K562 (cell line): ENCODE measurements at places on chromosomes 7 and 10.

GRCh38 chr7:157543791-157544190 is 207.0 kb downstream of the DNAJB6 start:
- DNase-seq: no peak

DNA sequence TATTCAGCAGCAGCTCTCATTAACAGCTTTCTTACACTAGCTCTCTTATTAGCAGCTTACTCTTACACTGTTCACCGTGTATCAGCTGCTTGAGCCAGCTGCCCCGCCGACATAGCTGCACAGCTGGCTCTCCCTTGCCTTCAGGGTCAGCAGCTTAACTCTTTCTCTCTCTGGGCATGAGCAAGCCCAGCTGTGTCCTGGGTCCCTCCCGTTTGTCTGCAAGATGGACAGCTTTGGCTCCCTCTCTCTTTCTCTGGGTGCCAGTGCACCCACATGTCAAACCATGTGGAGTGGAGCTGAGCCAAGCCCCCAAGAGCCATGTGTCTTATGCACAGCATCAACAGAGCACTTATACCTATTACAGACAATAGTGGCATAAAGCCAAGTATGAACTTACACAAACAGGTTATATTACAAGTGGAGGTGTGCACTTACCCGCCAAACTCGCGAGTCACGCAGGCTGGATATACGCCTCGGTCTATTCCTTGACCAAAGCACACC is 35.7 kb upstream of the MTPAP start:
- DNase-seq: peak; percentile 57

GRCh38 chr10:83555264-83555663 is 584.0 kb upstream of the GHITM start:
- DNase-seq: no peak

DNA sequence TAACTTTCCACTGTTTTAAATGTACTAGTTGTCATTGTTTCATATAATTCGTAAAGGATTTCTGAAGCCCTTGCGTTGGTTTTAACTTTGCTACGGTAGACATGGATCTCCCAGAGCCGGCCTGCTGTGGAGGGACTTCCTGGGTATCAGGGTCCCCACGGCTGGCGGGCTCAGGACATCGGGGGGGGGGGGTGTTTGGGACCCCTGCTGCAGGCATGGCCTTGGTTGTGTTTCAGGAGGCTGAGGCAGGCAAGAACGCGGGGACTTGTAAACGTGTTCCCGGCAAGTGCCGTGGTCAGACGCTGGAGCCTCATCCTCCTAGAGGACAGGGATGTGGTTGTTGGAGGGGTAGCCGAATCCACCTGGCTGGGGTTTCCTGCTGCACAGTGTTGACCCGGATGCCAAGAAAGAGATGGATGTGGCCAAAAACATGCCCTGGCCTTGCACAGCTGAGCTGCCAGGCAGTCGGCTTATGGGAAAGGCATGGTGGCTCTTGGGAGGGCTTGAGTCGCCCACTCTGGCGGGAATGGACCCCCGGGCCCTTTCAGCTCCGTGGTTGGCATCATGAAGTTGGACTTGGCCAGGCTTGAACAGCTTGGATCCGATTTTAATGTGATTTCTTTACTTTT is 21.4 kb upstream of the CHST12 start:
- DNase-seq: no peak

DNA sequence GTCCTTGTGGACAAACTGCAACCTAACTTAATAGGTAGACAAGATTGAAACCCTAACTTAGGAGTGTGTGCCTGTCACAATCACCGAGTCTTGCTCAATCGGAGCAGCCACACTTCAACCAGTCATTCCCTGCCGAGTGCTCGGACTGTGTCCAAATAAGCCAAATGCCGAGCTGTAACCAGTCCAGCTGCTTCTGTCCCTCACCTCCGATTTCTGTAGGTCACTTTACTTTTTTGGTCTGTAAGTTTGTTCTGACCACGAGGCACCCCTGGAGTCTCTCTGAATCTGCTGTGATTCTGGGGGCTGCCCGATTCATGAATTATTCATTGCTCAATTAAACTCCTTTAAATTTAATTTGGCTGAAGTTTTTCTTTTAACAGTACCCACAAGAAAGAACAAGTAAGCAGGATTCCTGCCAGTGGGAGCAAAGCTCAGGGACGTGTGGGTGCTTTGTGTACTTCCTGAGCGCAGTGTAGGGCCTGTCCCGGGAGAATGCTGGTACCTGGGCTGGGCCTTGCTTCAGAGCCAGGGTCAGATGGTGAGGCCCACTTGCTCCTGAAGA is 140.1 kb downstream of the ACTR3B start:
- DNase-seq: no peak

- DNase-seq: no peak
Measured at GRCh38 chr7:5758753-5759335, 22.6 kb downstream of the RNF216 start.

DNA sequence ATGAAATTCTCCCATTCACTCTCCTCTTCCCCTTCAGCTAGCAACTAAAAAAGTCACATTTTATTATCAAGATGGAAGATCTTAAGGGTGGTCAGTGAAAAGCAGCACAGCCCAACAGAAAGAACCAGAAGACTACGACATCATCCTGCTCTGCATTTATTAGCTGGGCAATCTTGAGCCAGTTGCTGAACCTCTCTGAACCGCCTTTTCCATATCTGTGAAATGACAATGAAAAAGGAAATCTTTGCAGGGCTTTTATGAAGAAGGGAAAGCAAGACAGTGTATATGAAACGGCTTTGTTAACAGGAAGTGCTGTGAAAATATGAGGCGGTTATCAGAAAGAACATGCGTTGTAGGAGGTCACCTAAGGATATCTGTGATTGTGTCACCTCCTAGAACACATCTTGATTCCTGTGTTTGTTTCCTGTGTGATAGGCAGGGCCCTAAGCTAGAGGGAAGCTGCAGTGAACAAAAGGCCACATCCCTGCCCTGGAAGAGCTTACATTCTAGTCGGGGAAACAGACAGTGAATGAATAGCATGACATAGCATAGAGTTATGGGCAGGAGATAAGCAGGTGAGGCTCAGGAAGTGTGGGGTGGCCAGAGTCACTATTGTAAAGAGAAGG is 36.0 kb upstream of the KCNMA1 start:
- no peak for DNase-seq

DNA sequence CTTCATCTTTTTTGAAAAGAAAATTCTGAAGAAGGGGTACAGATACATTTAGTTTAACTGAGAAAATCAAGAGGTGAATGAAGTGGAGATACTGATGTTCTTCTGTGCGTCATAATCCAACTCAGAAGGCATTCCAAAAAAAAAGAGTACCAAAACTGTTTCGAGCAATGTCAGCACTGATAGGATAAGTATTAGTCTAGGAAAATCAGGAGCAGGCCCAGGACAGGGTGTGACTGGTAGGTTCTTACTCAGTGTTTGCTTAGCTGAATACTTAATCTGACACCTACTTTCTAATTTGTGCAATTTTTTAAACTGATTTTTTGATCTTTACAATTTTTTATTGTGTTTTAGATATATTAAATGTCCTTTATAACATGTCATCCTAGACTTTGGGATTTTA is 4.3 kb downstream of the BZW2 start:
- DNase-seq: no peak

GRCh38 chr7:93055543-93056107 is 62.2 kb downstream of the SAMD9 start:
- peak; percentile 11 for DNase-seq

GRCh38 chr7:116162254-116162653 is 48.1 kb upstream of the TES start:
- DNase-seq: no peak

DNA sequence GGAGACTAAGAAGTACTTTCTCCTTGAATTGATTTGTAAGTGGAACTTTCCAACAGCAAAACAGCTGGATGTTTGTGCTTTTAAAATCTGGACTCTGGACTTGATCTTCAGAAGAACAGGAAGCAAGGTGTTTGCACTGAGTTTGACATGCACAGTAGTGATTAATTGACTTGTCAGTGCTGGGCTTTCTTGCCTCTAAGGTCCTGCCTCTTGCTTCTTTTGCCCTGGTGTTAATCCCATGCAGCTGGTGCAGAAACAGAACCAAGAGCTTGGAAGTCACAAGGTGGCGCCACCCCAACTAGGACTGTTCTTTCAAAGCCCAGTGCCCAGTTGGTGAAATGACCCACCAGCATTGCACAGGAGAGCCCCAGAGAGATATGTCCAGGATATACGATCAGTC is 66.8 kb upstream of the SEPHS1 start:
- no peak for DNase-seq

DNA sequence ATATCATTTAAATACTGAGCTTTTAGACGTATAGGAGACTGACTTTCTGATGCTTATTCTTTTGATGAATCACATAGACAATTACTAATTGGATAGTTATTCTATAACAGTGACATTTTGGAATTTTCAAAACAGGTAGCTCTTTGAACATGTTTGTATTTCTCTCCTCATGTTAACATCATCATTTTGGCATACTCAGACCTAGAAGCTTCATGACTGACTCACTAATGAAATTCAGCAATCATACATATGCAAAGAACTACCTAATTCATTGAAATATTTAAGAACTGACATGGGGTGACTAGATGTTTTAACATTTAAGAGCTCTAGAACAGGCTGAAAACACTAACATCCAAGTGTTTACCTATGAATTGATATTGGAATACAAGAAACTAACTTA is 192.3 kb downstream of the VTI1A start:
- DNase-seq: no peak

DNA sequence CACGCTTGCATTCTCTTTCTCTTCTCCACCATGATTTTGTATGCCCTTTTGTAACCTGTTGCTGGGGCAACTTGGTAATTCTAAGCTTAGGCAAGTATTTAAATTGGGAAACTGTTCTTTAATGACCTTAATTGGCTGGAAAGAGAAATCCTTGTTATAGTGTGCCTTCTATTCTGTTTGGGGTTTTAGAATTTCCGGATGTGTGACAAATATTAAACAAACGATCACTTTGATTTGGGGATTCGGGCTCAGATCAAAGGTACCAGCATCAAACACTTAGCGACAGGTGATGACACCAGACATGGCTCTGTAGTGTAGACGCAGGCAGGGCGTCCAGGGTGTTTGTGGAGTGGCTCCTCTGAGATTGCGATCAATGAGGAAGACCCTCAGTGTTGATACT is 55.0 kb downstream of the RAB11FIP2 start:
- DNase-seq: no peak

DNA sequence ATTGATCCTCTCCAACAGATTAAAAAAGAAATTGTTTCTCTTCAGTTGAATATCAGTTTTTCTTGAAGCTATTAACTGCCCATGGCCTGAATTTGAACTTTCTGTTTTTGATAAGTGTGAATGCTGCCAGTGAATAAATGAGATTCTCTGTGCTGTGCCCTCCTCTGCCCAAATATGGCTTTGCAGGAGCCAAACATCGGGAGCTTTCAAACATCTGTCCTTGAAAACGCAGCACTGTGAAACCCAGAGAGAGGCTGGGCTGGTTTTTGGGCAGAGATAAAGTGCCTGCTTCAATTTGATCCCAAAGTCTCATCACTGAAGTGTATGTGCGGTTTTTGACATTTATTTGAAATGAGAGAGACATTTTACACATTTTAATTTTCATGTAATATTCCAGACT is 268.3 kb upstream of the SHH start:
- no peak for DNase-seq

DNA sequence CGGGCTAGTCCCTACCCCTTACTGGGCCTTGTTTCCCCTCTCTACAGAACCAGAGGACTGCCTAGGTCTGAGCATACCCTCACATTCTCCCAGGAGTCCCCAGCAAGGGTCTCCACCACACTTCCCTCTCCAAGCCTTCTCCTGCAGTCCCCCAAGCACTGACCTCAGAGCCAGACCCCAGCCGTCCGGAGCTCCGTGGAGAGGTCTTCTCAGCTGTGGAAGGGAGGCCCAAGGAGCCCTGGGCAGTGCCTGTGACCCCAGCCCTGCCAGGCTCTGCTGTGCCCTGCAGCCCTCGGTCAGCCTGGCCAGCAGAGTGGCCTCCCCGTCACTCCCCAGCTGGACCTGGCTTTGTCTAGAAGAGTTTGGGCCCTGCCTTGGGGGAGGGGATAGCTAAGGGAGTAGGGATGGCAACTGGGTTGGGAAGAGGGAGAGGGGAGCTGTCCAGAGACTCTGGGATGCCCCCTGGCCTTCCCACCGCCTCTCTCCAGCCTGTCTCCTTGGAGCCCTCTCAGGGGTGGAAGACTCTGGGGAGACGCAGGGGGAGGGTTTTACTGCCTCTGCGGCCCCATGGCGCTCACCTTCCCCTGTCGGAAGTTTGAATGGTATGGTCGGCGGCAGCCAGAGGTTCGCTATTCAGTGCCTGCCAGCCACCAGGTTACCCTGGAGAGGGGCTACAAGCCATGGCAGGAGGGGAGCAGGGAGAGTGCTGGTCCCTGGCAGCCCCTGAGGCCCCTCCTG is at the start of gene C10orf105:
Gene C10orf105 (minus strand): TSS at position 315 of the 738 bp plus-strand sequence. CDS start 3,441 bp downstream, outside the sequence.
- DNase-seq: no peak

GRCh38 chr10:120746001-120746777 is 105.0 kb upstream of the WDR11 start:
- DNase-seq: no peak

- no peak for DNase-seq
Measured at GRCh38 chr7:132059141-132059540, 502.7 kb upstream of the PODXL start.
